Nephron progenitor cell (in vitro differentiated cells): ENCODE measurements at places on chromosomes 4 and X.

DNA sequence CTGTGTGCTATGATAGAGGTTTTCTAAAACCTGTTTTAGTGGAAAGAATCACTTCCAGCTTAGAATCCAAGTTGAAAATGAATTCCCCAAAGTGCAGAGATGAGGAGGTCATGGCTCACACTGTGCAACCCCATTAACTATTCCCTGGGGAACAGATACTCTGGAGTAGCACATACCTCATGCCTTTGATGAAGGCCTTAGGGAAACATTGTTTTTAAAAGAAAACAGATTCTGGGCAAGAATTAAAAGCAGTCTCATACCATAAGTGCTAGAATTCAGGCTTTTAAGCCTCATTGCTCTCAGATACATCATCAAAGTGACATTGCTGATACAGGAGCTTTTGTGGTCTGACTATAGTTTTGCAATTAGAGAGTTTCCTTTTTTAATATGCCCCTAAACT, 115.1 kb downstream of the NDST4 start:
- no peak for DNase-seq

DNA sequence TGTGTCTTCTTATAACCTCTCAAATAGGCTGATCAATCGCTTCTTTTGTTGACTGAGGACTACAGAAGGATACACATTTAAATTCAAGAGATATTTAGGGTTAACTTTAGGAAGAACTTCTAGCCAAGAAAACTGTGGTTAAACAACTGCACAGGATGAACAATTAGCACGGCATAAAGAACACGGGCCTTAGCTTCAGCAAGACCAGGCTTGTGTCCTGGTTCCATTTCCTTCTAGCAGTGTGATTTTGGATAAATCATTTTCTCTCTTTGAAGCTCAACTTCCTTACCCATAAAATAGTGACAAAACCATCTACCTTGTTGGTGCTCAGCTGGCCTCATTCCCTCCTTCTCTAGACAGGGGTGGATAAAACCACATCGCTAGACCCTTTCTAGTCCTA, 117.6 kb downstream of the TSPAN5 start:
- DNase-seq, result no peak

GRCh38 chrX:19721726-19722370, 165.6 kb downstream of the SH3KBP1 start:
- DNase-seq, result no peak

- no peak for DNase-seq
Observed at GRCh38 chrX:69995362-69996112, 54.2 kb downstream of the AWAT2 start.

- DNase-seq, result no peak
Observed at GRCh38 chr4:37601531-37601930, 84.6 kb downstream of the RELL1 start.

DNA sequence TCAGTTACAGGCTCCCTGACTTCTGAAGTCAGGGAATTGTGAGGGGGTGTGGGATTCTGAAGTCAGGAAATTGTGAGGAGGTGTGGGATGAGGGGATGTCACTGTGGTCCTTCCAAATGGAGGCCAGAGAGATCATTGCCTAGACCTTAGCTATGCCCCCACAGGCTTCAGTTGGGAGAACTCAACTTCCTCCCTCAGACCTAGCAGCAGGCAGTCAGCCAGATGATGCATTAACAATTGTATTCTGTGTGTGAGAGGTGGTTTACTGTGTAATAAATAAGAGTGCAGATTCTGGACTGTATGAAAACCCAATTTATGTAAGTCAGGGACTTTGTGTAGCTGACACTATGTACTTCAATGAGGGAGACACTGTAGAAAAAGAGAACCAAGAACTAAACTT, 65.7 kb downstream of the FREM3 start:
- no peak for DNase-seq
